GM10248 (cell line): ENCODE measurements at places on chromosomes 16 and 17.
A peak's percentile ranks its signal among the peaks of the same experiment; 100 is the strongest.

- no peak for DNase-seq
Observed at GRCh38 chr17:81092518-81093095, 57.7 kb downstream of the BAIAP2 start.

GRCh38 chr17:48505788-48506187, 25.0 kb downstream of the HOXB1 start:
- DNase-seq = peak; percentile 66

- DNase-seq = no peak
Observed at GRCh38 chr17:72338304-72338703, 217.5 kb downstream of the SOX9 start.

GRCh38 chr17:80331820-80332219, 71.2 kb downstream of the RNF213 start:
- DNase-seq = no peak

DNA sequence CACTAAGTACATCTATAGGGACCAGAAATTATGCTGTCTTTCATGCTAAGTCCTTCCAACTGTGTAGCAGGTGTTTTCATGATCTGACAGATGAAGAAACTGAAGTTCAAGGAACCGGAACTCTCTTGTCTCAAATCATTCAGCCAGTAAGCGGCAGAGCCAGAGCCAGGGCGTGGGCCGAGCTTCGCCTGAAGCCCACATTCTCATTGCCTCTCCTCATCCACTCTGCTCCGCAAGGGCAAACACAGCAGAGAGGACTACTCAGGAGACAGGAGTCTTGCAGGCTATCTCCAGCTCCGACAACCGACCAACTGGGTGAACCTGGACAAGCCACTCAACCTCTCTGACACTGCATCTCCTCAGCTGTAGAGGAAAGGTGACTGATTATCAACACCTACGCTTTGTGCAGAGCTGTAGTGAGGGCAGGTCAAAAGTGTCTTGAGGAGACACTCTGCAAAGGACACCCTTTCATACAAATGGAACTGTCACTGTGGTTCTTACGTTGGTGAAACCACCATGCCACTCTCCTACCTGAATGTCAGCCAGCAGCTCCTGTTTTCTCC, 72.9 kb downstream of the CYTH1 start:
- DNase-seq = peak; percentile 68

GRCh38 chr17:79361221-79361734, 249.6 kb downstream of the RBFOX3 start:
- DNase-seq = no peak

DNA sequence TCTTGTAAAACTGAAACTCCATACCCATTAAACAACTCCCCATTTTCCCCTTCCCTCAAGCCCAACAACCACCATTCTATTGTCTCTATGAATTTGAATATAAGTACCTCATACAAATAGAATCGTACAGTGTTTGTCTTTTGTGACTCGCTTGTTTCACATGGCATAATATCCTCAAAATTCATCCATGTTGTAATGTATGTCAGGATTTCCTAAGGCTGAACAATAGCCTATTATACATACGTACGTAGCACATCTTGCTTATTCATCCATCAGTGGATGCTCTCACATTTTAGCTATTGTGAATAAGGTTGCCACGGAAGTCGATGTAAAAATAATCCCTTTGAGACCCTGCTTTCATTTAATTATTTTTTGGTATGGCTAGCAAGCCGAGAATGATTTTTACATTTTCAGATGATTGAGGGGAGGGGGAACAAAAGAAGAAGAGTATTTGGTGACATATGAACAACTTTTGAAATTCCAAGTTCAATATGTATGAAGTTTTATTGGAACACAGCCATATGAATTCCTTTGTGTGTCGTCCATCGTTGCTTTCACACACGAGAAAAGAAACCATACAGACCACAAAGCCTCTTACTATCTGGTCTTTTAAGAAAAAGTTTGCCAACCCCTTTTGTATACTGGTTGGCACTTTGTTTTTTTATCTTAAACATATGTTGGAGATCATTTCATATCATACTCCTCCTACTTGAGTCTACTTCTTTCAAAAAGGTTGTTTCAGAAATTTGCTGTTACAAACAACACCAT, 371.2 kb downstream of the NPIPA8 start:
- DNase-seq = no peak
